Activated naive CD4-positive, alpha-beta T cell treated with anti-CD3 and anti-CD28 coated beads, Interleukin-2, amount 50 U/mL, for 72 hours (primary cell): ENCODE measurements at places on chromosomes 5 and 9. TPM values are rescaled to one million over a fixed set of nuclear protein-coding genes. Genes with fewer than 3 reads are reported as not detected.

BHMT2 gene
- not detected for total RNA-seq

PCDHA9 gene
- not detected for total RNA-seq

CCDC192 gene
- total RNA-seq, result not detected

FAM200C gene
- total RNA-seq, result 0.82 TPM

CCDC69 gene
- total RNA-seq, result 21.0 TPM

GGTA1 gene
- total RNA-seq, result not detected

- no peak for DNase-seq
Measured at GRCh38 chr9:124010665-124011321, 775 bp upstream of the LHX2 start.

DNA sequence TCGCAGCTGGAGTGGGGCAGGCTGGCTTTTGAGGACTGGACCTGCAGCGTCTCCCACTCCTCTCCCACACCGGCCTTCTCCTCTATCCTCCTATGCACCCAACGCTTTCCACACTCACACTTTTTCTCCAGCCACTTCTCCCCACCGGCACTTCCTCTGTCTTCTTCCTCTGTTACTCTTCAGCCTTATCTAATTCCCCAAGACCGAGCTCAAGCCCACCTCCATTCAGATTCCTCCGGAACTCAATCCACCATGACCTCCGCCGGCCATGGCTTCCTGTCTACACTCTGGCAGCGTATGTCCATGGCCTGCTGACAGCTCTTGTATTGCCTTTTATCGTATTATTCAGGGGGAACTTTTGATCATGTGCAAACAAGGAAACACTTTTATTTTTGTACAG, 545 bp upstream of the OR2V1 start:
- no peak for DNase-seq

GRCh38 chr9:86809759-86810367, 137.4 kb downstream of the GAS1 start:
- DNase-seq, result no peak

DNA sequence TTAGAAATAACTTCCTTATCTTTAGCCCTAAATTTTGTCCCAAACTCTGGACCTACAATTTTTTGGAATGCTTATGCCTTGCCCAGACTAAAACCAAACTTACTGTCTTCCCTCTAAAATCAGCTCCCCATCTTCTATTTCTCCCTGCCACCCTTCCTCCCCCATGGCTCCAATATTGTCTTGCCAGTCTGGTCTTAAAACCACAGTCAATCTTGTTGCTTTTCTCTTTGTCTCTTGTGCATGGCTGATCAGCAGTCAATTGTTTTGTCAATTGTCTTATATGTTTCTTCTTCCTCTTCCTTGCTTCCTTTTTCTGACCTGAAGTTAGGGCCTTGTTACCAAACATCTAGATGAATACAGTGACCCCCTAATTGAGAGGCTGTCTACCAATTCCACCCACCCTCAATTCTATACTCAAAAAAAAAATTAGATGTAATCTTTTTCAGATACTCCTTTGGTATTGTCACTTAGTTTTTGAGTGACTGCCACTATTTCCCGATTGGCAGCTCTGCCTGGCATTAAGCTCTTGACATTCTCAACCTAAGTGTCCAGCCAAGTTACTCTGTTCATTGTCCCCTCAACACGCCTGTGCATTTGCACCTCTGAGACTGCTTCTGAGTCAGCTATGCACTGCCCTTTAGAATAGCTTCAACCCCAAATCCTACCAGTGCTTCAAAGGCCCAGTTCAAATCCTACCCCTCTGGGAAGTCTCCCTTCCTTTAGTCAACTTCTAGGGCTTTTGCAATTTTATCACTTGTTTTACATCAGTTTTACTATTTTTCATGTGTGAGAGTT, 2.5 kb downstream of the PDCD1LG2 start:
- DNase-seq, result no peak

GRCh38 chr9:135962696-135963307, 1.6 kb upstream of the UBAC1 start:
- no peak for DNase-seq

DNA sequence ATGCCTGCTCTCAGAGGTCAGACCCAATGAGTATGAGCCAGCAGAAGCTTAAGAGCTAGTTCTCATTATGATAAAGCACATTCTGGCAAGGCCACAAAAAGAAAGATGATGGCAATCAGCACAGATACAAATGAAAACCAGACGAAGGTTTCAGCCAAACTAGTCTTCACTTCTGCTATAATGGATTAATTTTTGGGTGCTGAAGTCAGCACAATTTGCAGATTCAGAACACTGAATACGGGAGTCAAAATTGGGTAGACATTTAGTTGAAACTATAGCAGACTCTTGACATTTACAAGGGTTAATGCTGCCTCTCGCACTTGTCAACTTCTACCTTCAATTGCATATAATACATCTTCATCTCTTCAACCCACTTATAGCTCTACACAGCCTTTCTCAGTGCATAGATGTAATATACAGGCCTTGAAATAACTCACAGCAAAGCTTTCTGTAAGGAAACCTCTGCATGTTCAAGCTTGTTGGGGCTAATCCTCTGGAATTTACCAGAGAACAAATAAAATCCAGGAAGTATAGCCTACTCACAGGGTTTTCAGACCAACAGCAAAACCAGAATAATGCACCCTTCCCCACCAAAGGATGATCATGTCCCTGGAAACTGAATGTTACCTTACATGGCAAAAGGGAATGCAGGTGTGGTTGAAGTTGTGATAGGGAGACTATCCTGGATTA, 77.1 kb downstream of the BAAT start:
- DNase-seq, result no peak

DNA sequence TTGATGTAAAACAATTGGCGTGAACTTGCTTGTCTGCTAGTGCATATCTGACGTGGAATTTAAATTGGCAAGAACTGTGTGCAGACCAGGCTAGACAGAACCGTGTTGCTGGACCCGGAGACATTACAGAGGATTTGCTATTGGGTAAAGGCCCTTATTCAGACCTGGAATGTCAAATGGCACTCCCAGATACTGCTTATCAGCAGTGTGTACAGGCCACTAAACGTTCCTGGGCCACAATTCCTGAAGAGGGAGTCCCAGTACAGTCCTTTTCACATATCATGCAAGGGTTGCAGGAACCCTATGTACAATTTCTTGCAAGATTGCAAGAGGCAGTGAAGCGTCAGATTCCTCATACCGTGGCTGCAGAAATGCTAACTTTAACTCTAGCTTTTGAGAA, 13.5 kb upstream of the MCCC2 start:
- DNase-seq, result no peak

DNA sequence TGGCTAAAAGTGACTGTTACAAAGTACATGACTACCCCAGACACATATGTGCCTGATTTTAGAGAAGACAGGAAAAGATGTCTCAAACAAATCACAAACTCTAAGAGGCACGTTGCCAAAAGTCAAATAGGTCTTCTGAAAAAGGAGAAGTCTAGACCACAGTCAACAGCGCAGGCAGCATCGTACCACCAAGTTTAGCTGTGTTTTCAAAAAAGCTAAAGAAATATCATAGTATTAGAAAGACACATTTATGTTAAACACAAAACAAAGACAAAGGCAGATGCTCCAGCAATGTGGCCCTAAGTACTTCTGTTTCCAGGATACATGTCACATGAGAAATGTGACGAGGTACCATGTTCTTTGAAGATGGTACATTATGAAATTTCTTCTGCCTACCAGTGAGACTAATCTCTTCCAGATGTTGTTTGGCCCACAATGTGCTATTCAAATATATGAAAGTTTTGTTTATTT, 43.5 kb downstream of the LPAR1 start:
- no peak for DNase-seq

- DNase-seq, result no peak
Measured at GRCh38 chr9:78462611-78463010, 165.7 kb downstream of the PSAT1 start.

- DNase-seq, result no peak
Measured at GRCh38 chr5:66230551-66230950, 86.5 kb downstream of the SREK1 start.

DNA sequence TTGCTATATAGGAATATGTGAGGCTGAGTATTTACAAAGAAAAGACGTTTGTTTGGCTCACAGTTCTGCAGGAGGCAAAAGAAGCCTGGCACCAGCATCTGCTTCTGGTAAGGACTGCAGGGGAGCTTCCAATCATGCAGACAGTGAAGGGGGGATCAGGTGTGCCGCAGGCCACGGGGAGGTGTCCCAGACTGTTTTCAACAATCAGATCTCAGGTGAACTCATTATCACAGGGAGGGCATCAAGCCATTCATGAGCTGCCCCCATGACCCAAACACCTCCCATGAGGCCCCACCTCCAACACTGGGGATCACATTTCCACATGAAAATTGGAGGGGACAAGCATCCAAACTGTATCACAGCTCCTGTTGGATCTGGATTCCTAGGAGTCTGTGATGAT, 30.4 kb upstream of the TRIM14 start:
- DNase-seq, result no peak

DNA sequence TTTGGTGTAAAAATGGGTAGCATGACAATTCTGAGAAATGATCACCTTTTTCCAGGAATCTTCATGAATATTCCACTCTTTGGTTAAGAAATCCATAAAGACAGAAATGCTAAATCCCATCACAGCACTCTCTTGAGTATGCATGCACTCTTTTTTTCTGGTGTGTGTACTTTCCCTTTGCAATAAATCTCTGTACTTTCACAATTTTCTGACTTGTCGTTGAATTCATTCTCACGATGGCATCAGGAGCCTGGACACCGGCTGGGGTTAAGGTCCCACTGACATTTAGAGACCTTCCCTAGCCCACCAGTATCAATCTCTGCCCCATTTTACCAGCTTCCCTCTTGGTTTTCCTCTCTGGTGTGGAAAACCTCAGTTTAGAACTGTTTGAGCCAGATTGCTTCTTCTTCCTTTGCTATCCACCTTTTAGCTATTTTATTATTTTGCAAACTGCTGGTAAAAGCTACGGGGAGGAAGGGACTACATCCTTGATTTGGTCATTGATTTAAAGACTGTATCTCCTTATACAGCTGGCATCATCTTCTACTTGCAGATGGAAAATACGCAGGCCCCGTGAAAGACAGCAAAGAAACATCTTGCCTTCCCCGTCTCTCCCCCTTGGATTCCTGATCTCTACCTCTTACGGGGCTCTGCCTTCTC, 59.9 kb upstream of the ZFR start:
- DNase-seq, result no peak

DNA sequence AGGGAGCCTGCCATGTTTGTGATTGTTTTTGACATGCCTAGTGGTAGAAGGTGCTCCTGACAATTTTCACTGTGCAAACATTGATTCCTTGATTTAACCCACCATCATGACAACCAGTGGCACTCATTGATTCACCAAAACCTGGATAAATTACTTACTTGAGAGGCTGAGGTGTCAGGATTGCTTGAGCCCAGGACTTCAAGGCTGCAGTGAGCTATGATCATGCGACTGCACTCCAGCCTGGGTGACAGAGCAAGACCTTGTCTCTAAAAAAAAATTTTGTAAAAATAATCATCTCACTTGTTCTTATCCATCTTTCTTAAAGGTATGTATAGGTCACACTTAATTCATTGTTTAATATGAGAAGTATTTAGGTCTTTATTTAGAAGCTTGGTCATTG, 401.3 kb downstream of the ARRDC3 start:
- no peak for DNase-seq

GRCh38 chr9:745761-746380, 95.6 kb upstream of the DMRT1 start:
- DNase-seq, result no peak

DNA sequence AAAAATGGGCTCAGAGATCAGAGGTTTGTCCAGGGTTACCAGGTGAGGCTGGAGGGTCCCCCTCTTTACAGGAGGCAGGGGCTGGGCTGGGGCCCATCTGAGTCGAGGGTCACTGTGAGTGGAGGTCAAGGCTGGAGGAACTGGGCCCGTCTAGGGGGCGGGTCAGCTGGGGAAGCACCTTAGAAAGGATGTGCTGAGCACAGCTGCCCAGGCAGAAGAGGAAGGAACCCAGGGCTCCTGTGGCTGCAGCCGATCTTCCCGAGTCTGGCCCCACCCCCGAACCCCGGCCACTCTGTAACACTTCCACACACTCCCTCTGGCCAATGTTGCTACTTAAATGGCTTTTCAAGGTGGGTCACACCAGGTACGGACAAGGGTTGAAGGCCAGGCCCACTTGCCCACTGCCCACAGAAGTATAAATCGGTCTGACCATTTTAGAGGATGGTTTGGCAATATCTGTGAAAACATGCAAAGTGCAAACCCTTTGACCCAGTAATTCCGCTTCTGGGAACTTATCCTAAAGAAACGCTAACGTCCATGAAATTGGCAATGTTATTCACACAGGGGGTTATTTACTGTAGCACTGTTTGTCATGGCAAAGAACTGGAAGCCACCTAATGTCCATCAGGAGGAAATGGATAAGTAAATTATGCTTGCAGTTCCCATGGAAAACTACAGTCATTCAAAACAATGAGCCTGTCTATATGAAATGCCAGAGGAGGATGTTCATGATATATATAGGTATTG, 30.5 kb upstream of the EEIG1 start:
- DNase-seq, result no peak

GRCh38 chr9:9286001-9286400, 1326.8 kb downstream of the PTPRD start:
- DNase-seq, result no peak
